ENCODE measurements at places on chromosomes 4 and X.
A peak's percentile ranks its signal among the peaks of the same experiment; 100 is the strongest.

DNA sequence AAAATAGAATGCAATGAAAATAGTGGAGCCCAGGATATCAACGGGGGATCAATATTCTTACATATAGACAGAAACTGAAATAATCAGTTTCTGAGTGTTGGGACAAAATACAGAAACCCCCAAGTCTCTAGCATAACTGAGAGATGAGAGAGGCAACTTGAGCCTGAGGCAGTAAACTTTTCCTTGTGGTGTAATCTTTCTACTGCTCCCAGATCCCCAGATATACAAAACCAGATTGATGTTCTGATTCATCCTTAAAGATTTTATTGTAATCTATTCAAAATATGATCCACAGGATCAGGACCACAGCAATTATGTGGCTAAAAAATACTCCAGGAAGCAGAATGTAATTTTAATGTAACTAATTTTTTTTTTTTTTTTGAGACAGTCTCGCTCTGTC, 2282.6 kb downstream of the ARAP2 start:
- DNase-seq: no peak

GRCh38 chr4:3083732-3084131, 9.3 kb downstream of the HTT start:
- DNase-seq: no peak

- no peak for DNase-seq
Measured at GRCh38 chr4:7368296-7368695, 66.4 kb downstream of the PSAPL1 start.

GRCh38 chrX:135437867-135438733, 16.4 kb downstream of the SMIM10L2A start:
- DNase-seq: no peak

GRCh38 chr4:122619611-122620010, 1.3 kb downstream of the IL21 start:
- no peak for DNase-seq

- no peak for DNase-seq
Measured at GRCh38 chr4:112807083-112807482, 170.1 kb downstream of the LARP7 start.

GRCh38 chr4:122576261-122577188, 44.3 kb downstream of the IL21 start:
- peak; percentile 46 for DNase-seq

- DNase-seq: no peak
Measured at GRCh38 chrX:47351706-47352105, 18.7 kb upstream of the ZNF157 start.

GRCh38 chr4:187619319-187619718, 376.3 kb upstream of the ZFP42 start:
- DNase-seq: no peak

- no peak for DNase-seq
Measured at GRCh38 chr4:8838961-8839431, 32.6 kb downstream of the HMX1 start.

- no peak for DNase-seq
Measured at GRCh38 chr4:28117084-28117682, 1256.5 kb downstream of the STIM2 start.

DNA sequence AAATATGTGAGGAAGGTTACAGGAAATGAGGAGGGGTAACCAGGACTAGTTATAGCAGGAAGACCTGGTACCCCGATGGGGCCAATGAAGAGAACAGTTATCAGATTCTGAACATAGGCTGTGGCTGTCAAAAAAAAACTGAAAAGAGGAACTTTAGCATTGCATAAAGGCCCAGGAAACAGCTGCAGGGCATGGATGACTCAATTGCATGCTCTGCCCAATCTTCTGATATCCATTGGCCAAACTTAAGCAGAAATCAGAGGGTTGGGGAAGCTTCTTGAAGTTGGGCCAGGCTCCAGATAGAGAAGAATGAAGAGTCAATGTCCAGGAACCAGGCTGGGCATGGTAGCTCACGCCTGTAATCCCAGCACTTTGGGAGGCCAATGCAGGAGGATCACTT, 1222.4 kb upstream of the PRKX start:
- DNase-seq: no peak

- no peak for DNase-seq
Measured at GRCh38 chr4:5357870-5358269, 306.6 kb downstream of the STK32B start.

DNA sequence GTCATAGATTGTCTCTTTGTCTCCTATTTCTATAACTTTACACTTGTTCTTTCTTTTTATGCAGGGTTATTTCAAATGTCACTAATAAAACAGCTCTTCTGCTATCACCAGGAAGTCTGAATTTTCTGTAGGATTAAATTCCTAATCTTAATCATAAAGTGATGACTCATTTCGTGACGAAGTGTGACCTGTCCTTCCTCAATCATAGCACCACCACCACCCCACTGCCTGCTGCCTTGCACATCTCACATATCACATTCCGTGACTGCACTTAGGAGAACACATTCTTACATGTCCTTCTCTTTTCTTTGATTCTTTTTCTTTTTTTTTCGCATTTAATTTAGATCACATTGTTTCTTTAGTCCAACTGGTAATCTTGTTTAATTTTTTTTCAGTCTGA, 57.7 kb upstream of the UGT2B7 start:
- no peak for DNase-seq

DNA sequence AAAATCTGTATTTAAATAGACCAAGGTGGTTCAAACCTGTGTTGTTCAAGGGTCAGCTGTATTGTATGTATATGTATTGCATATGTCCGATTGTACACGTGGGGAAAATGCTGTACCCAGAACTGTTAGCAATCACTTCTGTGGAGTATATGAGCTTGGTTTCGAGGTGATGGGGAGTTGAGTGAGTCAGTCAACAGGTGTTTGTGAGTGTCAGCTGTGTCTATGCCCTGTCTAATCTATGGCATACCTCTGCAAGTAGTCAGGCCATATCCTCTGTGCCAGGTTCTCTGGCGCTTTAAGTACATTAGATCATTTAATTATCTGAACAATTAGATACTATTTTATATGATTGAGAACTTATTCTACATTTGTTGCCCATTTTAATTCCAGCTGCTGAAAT, 7.4 kb downstream of the ZRSR2 start:
- DNase-seq: no peak

DNA sequence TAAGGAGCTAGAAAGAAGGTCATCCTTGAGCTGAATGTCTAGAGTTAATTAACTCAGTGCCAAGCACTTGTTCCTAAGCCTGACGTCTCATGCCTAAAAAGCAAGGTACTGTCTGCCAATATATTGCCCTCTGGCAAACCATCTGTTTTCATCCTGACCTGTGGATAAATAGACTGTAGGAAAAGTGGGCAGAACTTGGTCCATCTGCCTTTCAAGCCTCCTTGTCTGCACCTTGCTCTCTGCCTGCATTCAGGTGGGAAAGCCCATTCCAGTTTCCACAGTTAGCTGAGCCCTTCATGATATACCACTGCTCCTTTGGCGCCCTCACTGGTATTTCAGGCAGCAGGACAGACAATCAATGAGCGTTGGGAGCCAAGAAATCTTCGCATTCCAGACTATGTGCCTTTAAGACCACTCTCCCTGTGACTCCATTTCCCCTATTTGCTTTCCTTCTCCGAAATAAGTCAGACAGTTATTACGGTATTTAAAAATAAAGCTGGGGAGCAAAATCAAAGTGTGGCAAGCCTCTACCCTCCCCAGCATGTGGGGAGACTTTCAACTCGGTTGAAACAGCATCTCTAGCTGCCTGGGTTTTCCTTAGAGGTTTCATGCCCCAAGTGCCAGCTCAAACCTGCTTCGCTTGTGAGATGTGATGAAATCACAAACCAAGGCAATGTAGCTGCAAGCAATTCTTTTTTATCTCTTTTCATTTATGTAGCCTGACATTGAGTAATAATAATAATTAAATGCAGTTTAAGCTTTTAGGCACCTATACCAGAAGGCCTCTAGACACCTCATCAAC, 2.5 kb upstream of the CCDC149 start:
- no peak for DNase-seq

- DNase-seq: no peak
Measured at GRCh38 chr4:143512978-143513313, 556 bp upstream of the SMARCA5 start.

- DNase-seq: no peak
Measured at GRCh38 chr4:87570290-87570805, 38.0 kb upstream of the DSPP start.

DNA sequence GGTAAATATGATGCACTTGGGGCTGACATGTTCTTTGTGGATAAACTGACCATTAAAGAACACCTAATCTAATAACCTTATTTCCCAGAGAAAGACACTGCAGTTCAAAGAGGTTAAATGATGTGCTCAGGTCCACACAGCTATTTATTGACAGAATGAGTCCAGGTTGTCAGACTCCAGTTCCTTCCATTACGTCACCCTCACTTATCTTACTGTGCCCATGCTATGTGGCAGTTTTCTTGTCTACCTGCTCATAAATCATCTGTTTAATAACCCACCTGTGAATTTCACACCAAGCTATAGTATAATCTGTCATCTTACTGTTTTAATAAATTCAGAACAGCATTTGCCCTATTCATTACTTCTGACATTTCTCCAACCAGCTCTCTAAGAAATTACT, 36.7 kb downstream of the QRFPR start:
- DNase-seq: no peak

DNA sequence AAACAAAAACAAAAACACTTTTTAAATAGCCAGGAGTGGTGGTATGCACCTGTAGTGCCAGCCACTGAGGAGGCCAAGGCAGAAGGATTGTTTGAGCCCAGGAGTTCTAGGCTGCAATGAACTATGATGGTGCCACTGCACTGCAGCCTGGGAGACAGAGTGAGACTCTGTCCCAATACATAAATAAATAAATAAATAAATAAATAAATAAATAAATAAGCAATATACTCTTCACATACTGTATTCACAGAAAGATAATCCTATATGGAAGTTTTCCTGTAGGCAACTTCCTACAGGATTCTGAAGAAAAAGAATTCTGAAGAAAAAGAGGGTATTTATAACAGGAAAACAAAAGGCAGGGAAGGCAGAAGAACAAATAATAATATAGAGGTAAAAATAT, 293.3 kb upstream of the GRIA3 start:
- no peak for DNase-seq

DNA sequence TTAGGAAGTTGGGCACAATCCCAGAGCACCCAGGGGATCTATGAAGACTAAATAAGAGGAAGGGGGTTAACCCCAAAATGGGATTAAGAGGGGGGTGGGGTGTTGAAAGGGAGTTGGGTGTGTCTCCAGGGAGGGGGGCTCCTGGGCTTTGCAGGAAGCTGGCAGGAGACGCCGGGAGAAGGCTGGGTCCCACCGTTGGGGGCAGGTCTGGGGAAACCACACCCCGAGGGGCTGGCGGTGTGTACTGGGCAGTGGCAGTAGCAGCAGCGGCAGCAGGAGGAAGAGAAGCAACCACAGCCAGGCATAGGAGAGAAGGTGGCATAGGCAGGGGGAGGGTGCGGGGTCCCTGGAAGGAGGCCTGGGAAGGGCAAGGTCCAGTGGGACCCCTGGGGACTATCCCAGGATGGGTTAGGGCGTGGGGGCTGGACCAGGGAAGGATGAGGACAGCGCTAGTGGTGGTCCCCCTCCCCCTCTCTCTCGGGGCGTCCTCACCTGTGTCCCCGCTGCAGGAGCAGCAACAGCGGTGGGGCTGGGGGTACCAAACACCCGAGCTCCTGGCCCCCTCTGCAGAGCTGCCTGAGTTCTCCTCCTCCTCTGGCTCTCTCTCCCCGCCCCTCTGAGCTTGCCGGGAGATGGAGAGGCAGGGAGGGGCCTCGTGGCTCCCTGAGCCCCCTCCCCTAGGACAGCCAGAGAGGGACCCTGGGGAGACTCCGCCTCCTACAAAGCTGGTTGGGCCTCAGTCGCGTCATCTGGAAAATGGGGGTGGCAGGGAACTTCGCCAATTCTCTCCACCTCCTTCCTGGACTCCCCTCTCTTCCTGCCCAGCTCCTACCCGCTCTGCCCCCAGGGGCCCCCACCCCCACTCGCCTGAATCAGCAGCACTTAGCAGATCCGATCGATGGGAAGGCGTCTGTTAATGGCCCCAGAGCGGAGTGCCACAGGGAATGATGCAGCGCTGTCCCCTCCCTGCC, at the start of gene KCND1:
Gene KCND1, minus strand, starts transcription at position 596 of the 971 bp plus-strand sequence. CDS start 1,573 bp downstream, outside the sequence.
- peak; percentile 9 for DNase-seq

- DNase-seq: no peak
Measured at GRCh38 chr4:170672381-170672965, 582.7 kb upstream of the AADAT start.

DNA sequence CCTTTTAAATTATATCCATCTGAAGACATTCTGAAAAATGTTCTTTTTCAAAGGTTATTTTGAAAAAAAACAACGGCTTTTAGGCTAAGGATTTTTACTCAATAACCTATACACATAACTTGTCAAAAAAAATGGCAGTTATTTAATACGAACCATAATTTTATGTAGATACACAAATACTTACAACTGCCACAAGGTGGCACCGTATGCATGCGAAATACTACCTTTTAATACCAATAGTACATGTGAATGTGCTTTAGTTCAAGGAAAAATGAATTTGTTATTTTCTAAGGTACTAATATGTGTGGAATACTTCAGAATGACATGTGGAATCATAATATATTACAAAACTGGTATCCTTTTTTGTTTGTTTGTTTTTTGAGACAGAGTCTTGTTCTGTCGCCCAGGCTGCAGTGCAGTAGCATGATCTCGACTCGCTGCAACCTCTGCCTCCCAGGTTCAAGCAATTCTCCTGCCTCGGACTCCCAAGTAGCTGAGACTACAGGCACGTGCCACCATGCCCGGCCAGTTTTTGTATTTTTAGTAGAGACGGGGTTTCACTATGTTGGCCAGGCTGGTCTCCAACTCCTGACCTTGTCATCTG, 4.6 kb upstream of the MAD2L1 start:
- DNase-seq: peak; percentile 46

- no peak for DNase-seq
Measured at GRCh38 chr4:150479657-150480056, 102.3 kb upstream of the MAB21L2 start.

- DNase-seq: no peak
Measured at GRCh38 chr4:4302416-4302815, 12.4 kb downstream of the ZBTB49 start.

DNA sequence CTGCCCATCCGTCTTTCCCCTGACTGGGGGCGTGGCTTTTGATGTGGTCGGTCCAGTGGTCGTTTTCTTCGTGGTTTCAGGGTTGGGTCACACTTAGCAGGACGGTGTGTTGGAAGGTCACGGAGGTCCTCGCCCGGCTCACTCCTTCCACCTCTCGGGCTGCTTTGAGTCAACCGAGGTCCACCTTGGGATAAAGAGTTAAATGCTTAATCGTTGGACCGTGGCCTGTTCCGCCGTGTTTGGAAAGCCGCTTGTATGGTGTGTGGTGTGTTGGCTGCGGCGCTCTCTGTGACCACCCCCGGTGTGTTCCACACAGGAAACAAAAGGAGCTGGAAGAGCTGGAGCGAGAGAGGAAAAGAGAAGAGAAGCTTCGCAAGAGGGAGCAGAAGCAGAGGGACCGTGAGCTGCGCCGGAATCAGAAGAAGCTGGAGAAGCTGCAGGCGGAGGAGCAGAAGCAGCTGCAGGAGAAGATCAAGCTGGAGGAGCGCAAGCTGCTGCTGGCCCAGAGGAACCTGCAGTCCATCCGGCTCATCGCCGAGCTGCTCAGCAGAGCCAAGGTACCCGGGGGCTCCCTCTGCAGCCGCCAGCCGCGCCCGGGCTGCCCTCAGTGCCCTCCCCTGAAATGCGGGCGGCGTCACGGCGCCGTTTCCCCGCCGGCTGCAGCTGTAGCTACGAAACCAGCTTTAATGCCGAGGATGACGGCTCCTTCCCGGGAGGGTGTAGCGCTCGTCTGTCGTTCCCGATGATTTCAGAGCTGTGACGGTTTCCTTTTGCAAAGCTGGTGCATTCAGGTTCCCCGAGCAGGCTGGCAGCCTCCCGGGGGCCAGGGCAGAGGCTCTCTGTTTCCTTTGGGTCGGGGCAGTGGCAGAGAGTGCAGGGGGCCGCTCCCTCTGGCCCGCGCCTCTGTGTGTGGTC, 7.7 kb downstream of the AKAP17A start:
- no peak for DNase-seq

- no peak for DNase-seq
Measured at GRCh38 chrX:50697691-50698090, 116.3 kb downstream of the SHROOM4 start.
